ENCODE measurements at places on chromosomes 7 and 10.

- H3K4me3 ChIP-seq, result peak overlapping the region; percentile 43
- DNase-seq, result peak; percentile 91
- H3K4me1 ChIP-seq, result peaks cover 39% of the 10 kb centered on the region
- peaks cover 6% of the 10 kb centered on the region for H3K36me3 ChIP-seq
- peak overlapping the region; percentile 42 for H3K27ac ChIP-seq
These were observed 71.6 kb downstream of the NKX6-2 start for GRCh38 chr10:132714096-132714985.

- H3K27ac ChIP-seq, result no peak overlapping the region
- H3K4me1 ChIP-seq, result no peaks in the 10 kb centered on the region
- H3K27me3 ChIP-seq, result no peaks in the 10 kb centered on the region
- H3K4me3 ChIP-seq, result no peak overlapping the region
- DNase-seq, result no peak
These were observed 482.5 kb downstream of the SEMA3D start for GRCh38 chr7:84704380-84704779.

- no peak overlapping the region for H3K4me3 ChIP-seq
- DNase-seq, result no peak
- no peaks in the 10 kb centered on the region for H3K27me3 ChIP-seq
- H3K4me1 ChIP-seq, result peaks cover 11% of the 10 kb centered on the region
- H3K27ac ChIP-seq, result no peak overlapping the region
These were observed 98.2 kb upstream of the PITRM1 start for GRCh38 chr10:3270577-3271316.

DNA sequence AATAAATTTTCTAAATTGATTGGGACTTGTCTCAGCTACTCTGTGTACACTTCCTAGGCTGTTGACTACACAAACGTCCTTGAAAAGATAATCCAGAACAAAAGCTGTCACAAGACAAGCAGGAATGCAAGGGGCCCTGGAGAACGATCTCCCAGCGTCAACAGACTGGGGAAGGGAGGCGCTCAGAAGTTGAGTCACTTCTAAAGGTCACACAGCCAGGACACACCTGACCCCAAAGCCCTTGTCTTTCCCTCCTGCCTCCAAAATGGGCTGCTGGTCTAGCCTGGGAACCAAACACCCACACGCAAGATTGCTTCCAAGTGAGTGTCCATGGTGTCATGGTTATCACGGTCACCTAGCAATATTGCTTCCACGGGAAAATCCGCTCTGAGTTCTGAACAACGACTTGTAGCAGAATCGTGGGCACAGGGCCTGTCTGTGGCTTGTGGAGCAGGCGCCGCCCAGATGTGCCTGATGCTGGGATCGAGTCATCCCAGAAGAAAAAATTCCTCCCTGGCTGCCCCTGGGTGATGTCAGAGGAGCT lies 49.8 kb downstream of the SPOCK2 start:
- no peak overlapping the region for H3K4me3 ChIP-seq
- peaks cover 22% of the 10 kb centered on the region for H3K4me1 ChIP-seq
- no peaks in the 10 kb centered on the region for H3K36me3 ChIP-seq
- no peaks in the 10 kb centered on the region for H3K27me3 ChIP-seq
- H3K27ac ChIP-seq, result no peak overlapping the region

- H3K27ac ChIP-seq, result no peak overlapping the region
- H3K4me3 ChIP-seq, result no peak overlapping the region
- peaks cover 3% of the 10 kb centered on the region for H3K27me3 ChIP-seq
- no peaks in the 10 kb centered on the region for H3K4me1 ChIP-seq
- H3K36me3 ChIP-seq, result no peaks in the 10 kb centered on the region
- DNase-seq, result no peak
These were observed 72.8 kb upstream of the GRB10 start for GRCh38 chr7:50855526-50855925.

GRCh38 chr10:72567889-72568640 lies 57.8 kb downstream of the MICU1 start:
- no peak overlapping the region for H3K4me3 ChIP-seq
- H3K36me3 ChIP-seq, result peaks cover 2% of the 10 kb centered on the region
- no peaks in the 10 kb centered on the region for H3K27me3 ChIP-seq
- DNase-seq, result no peak
- H3K4me1 ChIP-seq, result no peaks in the 10 kb centered on the region

DNA sequence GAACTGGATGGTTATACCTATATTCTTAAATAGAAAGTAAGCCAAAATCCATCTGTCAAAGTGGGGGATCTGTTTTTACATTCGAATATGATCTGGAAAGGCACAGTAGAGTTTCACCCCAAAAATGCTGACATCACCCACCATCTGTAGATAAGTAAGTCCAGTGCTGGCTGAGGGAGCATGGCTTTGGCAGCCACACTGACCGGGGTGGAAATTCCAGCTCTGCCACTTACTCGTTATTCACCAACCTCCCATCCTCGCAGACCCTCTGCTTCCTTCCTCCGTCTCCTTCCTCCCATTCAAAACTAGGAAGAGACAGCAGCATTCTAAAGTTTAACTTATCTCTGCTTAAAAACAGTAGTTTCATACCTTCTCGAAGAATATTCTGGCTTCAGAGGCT lies 84.9 kb upstream of the GATA3 start:
- no peaks in the 10 kb centered on the region for H3K4me1 ChIP-seq
- DNase-seq, result no peak
- no peak overlapping the region for H3K4me3 ChIP-seq
- H3K27me3 ChIP-seq, result no peaks in the 10 kb centered on the region
- peaks cover 23% of the 10 kb centered on the region for H3K36me3 ChIP-seq

DNA sequence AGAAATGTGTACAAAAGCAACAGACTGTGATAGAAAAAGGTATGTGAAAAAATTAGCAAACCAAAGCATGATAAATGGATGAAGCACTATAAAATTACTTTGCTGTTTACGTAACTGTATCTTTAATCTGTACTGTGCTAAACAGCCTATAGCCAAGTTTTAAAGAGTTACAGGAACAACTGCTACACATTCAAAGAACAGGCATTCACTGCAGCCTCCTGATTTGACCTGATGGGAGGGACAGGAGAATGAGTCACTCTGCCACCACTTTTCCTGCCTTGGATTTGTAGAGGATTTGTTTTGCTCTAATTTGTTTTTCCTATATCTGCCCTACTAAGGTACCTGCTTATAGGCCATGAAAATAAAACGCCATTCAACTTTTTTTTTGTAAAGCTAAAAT lies 116.1 kb downstream of the FANK1 start:
- peaks cover 2% of the 10 kb centered on the region for H3K27me3 ChIP-seq
- no peak for DNase-seq
- no peaks in the 10 kb centered on the region for H3K36me3 ChIP-seq
- no peak overlapping the region for H3K27ac ChIP-seq
- no peak overlapping the region for H3K4me3 ChIP-seq

DNA sequence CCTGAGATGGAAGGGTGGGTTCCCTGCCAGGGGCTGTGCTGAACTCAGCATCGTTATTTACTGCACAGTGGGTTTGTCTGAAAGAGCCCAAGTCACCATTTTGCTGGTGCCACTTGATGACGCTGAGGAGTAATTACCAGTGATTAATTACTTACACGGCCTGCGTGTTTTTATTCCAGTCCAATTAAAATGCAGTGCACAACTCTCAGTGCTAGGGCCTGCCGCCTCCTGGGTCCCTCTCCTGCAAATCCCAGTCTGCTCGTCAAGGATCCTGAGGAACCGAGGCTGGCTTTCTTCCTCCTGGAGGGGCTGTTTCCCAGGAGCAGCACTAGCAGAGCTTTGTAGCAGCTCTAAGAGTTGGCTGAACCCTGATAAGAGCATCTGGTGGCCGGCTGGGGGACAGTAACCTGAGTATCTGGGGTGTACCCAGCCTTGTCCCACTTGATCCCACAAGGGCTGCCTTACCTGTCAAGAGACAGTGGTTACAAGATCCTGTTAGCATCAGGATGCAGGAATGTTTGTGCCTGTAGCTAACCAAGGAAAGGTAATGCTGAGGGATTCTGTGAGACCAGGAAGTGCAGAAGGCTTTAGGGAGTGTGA lies 45.1 kb upstream of the LRRC4 start:
- peaks cover 21% of the 10 kb centered on the region for H3K4me1 ChIP-seq
- no peak overlapping the region for H3K27ac ChIP-seq
- H3K27me3 ChIP-seq, result no peaks in the 10 kb centered on the region

DNA sequence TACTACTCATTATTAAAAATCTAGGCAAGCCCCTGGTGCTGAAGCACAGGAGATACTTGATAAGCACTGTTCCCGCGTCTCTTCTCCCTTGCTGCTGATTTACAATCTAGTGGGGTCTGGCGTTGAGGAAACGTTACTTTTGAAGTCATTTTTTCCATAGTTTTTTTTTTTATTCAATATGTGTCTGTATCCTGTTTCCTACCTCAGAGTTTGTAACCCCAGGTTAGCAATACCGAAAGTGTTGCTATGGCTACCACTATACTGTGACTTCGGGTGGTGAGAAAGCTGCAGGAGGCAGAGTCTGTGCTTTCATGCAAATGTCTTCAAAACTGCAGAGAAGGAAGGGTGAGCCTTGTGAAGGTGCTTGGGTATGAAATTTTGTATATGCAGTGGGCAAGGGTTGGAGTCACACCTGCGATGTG lies 458.8 kb upstream of the GHITM start:
- no peaks in the 10 kb centered on the region for H3K27me3 ChIP-seq
- no peaks in the 10 kb centered on the region for H3K36me3 ChIP-seq
- no peak for DNase-seq
- no peak overlapping the region for H3K4me3 ChIP-seq
- H3K27ac ChIP-seq, result no peak overlapping the region
- peaks cover 2% of the 10 kb centered on the region for H3K4me1 ChIP-seq

DNA sequence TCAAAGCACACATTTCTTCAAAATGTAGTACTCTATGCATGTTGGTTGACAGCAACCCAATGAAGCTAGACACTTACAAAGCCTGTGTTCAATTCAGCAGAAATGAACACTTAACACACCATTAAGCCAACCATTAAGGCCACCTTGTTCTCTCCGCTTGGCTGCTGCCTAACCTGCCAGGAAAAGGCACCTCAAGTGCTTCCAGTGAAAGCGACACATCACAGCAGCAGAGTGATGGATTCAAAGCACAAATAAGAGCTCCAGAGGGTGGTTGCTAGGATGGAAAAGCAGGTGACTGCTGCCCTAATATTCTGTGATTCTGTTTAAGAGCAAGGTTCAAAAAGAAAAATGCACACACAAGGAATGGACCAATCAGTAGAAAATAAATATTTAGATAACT lies 81.5 kb upstream of the GNAI1 start:
- H3K4me3 ChIP-seq, result no peak overlapping the region
- no peak for DNase-seq
- H3K27ac ChIP-seq, result no peak overlapping the region
- H3K27me3 ChIP-seq, result no peaks in the 10 kb centered on the region
- H3K4me1 ChIP-seq, result no peaks in the 10 kb centered on the region
- no peaks in the 10 kb centered on the region for H3K36me3 ChIP-seq
